Inflammatory macrophage (primary cell): ENCODE measurements at places on chromosomes 16 and 17.

DNA sequence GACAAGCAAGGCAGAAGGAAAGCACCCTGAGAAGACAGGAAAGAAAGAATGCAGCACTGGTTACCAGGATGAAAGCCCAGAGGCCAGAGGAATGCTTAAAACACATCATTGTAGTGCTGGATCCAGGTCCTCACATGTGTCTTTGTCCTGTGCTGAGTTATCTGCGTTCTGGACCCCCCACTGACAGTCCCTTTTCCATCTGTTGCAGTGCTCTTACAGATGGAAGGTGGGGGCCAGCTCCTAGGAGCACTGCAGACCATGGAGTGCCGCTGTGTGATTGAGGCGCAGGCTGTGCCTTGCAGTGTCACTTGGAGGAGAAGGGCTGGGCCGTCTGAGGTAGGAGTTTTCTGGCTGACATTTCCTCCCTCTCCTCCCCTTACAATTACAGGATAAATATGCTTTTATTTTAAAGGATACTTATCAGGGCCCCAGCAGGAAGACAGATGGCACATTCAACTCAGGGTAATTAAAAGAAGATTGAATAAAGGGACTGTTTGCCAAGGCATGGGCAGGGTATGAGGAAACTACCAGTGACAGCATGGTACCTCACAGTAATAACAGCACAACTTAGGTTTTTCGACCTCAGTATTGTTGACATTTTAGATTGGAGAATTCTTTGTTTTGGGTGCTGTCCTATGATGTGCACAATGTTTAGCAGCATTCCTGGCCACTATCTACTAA lies 3.0 kb downstream of the EME1 start:
- no peak for DNase-seq

DNA sequence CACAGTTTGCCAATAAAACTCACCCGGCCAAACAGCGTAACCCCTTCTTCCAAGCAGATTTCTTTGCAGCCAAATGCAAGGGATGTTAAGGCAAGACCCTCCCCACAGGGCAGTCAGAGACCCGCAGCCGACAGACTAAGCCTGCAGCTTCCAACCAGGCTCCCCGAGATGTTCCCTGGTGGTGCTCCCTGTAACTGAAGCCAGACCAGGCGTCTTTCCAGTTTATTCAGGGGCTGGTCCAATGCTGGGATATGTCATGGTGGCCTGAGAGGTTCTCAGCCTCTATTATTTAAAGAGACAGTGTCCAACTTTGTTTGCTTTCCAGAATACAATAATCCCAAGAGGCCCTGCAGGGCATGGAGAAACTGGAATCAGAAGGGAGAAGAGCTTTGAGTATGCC lies at the start of gene PMP22:
TSS of gene PMP22 (minus strand) at position 196 of the 400 bp plus-strand sequence. CDS start 4,599 bp downstream, outside the sequence.
- DNase-seq, result no peak

DNA sequence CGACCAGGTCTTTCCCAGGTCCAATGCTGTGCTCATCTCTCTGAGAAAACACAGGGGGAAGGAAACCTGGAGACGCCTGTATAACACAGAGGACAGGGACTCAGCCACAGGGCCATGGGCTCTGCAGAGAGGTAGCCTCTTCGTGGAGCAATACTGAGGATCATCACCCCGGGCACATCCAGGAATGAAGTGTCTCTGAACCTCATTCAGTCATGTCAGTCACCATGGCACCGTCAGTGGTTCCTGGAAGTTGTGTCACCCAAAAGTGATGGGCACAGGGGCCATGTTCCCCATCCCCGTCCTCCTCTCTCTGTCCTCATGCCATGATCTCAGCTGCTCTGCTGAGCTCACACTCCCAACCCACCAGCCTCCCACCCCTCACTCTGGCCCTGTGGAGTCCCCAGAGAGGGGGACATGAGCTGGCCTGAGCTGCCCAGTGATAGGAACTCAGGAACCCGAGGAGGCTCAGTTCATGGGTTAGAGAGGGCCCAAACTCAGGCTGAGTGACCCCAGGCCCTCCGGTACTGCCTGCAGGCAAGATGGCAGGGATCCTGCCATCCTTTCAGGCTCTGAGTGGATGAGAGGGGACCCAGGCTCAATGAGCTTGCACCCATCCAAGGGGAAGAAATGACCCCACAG lies 53.4 kb downstream of the PITPNM3 start:
- no peak for DNase-seq

GRCh38 chr17:6755281-6755680 lies 565 bp upstream of the XAF1 start:
- DNase-seq, result no peak

GRCh38 chr17:14346801-14347200 lies 45.9 kb downstream of the HS3ST3B1 start:
- no peak for DNase-seq

DNA sequence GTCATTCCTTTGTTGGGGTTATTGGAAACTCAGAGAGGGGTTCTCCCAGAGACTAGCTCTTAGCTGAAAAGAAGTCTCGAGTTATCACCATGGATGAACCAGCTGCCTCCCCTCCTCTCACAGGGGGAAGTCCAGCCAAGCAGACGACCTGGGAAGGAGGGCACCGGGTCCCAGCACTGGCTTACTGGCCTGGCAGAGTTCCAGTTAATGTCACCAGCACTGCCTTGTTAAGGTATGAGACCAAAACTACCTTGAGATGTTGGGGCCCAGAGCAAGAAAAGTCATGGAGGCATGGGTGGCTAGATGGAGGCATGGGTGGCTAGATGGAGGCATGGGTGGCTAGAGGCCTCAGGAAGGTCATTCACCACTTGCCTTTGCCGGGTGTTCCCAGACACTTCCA lies 72.4 kb downstream of the WIPI1 start:
- DNase-seq, result no peak

GRCh38 chr16:27620541-27620940 lies 70.6 kb downstream of the KATNIP start:
- no peak for DNase-seq

- no peak for DNase-seq
Measured at GRCh38 chr17:1402262-1402586, 2.2 kb upstream of the YWHAE start.

DNA sequence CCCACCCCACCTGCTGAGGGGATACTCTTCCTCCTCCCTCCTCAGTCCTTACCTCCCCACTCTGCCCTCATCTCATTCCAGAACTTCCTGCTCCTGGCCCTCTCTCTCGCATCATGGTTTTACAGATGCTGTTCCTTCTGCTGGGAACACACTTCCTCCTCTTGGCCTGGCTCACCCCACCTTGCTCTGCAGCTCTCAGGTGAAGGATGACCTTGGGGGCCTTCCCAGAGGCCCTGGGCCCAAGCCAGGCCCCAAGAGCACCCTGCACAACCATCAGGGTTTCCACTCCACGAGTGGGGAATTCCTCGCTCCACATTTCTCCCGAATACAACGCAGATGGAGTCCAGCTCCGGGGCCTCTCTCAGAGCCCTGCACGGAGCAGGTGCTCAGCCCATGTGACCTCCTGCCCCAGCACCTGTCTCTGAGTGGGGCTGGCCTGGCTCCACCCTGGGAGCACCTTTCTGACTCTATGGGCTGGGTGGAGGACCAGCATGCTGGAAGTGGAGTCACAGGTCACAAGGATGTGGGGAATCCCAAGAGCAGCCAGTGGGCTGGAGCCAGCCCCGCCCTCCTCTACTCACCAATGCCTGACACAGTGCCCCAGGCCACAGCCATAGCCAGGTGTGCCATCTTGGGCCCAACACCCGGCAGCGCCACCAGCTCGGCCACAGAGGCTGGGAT lies 4.5 kb downstream of the NTHL1 start:
- DNase-seq, result no peak

DNA sequence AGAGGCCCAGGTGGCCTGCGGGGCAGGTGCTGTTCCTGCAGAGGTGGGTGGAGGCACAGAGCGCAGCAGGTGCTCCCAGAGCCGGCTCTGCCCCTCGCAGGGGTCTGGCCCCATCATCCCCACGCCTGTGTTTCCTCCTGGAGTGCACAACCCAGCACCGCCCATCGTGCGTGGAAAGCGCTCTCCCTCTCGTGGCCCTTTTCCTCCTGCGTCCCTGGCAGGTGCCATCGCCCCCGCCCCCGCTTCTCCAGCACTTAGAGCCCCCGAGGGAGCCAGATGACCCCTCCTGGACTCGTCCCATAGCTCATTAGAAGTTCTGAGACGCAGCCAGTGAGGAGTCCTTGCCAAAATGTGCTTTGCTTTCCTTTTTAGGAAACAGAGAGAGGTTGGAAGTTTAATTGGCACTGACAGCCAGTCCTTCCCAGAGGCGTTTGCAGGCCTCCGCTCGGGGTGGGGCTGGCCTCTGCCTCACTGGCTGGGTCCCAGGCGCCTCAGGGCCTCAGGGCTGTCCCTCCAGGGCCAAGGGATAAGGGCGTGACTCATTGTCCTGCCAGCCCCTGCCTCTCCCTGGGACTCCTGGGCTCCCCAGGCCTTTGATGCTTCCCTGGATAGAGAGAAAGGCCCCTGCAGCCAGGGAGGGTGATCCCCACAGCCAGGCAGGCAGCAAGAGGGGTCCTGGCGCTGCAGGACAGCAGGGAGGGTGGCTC lies 32.2 kb upstream of the CHMP6 start:
- DNase-seq, result no peak

GRCh38 chr16:88783391-88784073 lies 1.5 kb downstream of the PIEZO1 start:
- peak; percentile 63 for DNase-seq

DNA sequence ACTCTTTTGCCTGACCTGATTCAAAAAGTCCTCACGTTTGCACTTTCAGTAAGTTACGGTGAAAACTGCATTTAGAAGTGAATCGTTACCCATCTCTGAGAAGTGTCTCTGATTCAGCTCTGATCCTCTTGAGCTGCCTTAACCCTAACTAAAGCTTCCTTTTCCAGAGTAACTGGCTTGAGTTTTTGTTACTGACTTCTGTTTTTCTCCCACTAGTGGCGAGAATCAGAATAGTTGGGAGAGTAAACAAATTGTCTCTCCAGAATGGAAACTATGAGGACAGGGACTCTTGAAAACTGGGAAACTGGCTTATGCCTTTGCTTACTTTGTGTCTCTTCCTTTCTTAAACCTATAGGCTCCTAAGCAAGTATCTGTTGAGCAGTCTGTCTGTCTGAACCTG lies 31.3 kb upstream of the KPNB1 start:
- peak; percentile 5 for DNase-seq

DNA sequence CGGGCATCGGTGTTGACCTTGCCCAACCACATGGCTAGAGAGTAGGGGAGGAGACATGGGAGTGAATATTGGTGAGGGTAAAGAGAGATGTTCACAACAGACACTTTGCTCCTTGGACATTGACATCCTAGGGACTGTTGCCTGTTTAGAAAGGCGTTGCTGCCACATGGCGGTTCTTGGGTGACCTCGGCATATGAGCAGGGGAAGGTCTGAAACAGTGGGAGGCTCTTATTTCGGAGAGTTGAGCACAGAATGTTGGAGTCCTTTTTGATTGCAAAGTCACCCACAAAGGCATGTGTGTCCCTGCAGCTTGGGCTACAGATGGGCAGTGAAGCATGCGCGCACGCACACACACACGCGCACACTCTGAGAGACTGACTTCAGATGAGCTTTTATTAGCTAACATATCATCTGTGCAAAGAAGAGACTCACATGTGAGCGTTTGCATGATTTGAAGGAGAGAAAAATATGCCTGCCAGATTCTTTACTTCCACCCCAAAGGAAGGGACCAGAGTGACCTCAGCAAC lies 104.4 kb downstream of the SHISA9 start:
- no peak for DNase-seq

GRCh38 chr16:68710211-68710610 lies 26.9 kb upstream of the CDH1 start:
- DNase-seq, result peak; percentile 53

- no peak for DNase-seq
Measured at GRCh38 chr17:73465130-73465952, 153.5 kb upstream of the CDC42EP4 start.

- peak; percentile 31 for DNase-seq
Measured at GRCh38 chr17:33523577-33523981, 230.5 kb upstream of the ASIC2 start.
